ENCODE measurements at places on chromosomes 16 and 17.

DNA sequence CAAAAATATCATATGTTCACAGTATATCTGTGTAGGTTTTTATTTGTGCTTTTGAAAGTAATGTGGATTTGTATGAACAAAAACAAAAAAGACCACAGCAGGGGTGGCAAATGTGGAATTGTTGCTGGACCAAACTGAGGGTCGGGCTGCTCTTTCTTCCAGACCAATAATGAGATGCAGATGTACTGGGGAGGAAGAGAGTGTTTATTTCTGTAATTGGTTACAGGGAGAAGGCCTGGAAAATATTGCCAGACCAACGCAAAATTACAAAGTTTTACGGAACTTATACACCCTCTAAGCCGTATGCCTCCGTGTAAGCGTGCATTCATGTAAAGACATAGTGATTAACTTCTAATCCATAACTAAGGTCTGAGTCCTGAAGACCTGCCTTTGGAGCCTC lies 353.9 kb upstream of the C16orf82 start:
- no peak for DNase-seq

GRCh38 chr16:75529959-75530358 lies 5.9 kb downstream of the CHST5 start:
- DNase-seq: no peak

- peak; percentile 23 for DNase-seq
Observed at GRCh38 chr16:81035975-81036750, 521 bp downstream of the ATMIN start.

DNA sequence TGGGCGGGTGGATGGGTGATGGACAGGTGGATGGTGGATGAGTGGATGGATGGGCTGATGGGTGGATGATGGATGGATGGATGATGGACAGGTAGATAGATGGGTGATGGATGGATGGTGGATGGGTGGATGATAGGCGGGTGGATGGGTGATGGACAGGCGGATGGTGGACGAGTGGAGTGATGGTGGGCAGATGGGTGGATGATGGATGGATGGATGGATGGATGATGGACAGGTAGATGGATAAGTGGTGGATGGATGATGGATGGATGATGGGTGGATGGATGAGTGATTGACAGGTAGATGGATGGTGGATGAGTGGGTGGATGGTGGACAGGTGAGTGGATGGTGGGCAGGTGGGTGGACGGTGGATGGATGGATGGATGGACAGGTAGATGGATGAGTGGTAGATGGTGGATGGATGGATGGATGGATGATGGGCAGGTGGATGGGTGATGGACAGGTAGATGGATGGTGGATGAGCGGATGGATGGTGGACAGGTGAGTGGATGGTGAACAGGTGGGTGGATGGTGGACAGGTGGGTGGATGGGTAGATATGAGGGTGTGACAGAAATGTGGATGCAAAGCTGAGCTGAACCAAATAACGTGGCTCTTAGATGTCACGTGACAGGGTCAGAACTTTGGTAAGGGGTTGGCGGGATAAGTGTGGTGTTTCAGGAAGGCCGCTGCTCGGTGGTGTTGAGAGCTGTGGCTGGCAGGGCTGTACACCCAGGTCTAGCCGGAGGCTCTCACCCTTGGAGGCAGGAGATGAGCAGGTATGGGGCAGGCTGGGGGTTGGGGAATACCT lies 234.3 kb upstream of the CIBAR2 start:
- no peak for DNase-seq

DNA sequence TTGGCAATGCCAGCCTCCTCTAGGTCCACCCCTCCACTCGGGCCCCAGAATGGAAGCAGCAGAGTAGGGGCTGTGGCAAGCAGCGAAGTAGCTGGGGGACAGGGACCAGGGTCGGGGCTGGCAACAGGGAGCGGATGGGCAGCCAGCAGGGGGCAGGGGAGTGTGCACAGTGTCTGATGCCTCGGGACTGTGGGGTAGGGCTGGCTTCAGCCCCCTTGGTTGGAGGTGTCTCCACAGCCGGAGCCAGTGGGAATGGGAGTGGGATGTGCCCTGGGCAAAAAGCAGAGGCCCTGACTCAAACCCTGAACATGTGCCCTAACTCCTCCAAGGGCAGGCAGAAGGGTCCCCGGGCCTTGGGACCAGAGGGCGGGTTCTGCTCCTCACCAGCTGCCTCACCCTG lies 18.5 kb upstream of the ARHGAP27 start:
- no peak for DNase-seq

DNA sequence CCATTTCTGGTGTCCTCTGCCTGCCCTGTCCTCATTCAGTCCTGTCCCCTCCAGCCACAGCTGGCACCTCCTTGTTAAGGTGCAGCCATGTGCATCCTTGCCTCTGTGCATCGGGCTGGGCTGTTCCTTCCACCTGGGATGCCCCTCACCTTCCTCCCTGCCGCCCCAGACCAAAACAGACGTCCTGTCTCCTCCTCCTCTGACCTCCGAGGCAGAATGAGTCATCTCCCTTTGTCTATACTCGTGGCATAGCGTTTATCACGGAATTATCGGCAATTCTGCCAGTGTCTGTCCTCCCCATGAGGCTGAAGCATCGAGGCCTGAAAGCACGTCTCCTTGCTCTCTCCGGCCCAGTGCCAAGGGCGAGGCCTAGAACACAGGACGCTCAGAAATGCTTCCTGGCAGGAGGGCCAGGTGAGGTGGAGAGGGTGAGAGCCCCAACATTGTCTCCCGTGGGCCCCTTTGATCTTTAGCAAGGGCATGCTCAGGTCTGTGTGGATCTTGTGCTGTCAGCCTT lies 4.6 kb downstream of the RAI1 start:
- DNase-seq: peak; percentile 76

- DNase-seq: no peak
Observed at GRCh38 chr16:84069540-84069939, 26.9 kb upstream of the SLC38A8 start.

GRCh38 chr17:73062726-73063125 lies 29.8 kb downstream of the SLC39A11 start:
- DNase-seq: no peak

All from HCEC 1CT (cell line).